Retina (tissue), 1 donor: ENCODE measurements at places on chromosomes 12 and 14.

DNA sequence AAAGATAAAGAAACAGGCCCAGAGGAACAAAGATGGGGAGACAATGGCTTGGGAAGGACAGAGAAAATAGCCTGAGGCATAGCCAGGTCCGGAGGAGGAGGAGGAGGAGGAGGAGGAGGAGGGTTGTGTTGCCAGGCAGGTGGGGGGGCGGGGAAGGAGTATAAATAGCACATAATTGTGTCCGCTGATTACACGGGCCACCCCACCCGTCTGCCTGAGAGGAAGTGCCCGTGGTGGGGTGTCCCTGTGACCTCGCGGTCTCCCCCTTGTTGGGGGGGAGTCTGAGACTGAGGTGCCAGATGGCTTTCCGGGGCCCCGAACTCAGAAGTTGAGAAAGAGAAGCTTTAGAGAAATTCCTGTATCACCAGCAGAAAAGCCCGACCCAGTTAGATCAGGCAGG lies 1.9 kb upstream of the SP7 start:
- no peak for DNase-seq

GRCh38 chr12:122788387-122788786 lies 14.0 kb downstream of the CCDC62 start:
- no peak for DNase-seq

GRCh38 chr12:9960590-9960989 lies 10.6 kb upstream of the CLEC12A start:
- no peak for DNase-seq

GRCh38 chr12:91441993-91442952 lies 259.7 kb upstream of the DCN start:
- DNase-seq, result no peak

GRCh38 chr12:43273467-43273866 lies 278.5 kb downstream of the ADAMTS20 start:
- DNase-seq, result no peak

DNA sequence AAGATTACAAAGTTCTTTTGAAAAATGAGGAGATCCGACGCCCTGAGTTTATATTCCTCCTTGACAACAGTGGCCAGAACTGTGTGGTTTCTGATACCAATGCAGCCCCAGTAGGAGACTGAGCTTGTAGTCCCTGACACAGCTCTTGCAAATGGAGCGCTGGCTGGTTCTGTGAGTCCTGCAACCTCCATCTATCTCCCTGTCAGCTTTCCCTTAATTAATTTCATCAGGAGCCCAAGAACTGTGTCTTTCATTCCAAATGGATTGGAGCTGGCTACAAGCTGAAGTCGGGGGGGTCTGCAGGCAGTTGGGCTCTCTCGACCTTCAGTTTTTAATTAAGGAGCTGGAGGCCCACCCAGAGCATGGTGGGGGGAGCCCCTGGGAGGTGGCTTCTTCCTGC lies 160.6 kb downstream of the ADGRD1 start:
- DNase-seq, result peak; percentile 57
